ENCODE measurements at places on chromosomes 3 and 15.

- DNase-seq, result no peak
Measured at GRCh38 chr15:44554934-44555723, 18.2 kb downstream of the EIF3J start.

DNA sequence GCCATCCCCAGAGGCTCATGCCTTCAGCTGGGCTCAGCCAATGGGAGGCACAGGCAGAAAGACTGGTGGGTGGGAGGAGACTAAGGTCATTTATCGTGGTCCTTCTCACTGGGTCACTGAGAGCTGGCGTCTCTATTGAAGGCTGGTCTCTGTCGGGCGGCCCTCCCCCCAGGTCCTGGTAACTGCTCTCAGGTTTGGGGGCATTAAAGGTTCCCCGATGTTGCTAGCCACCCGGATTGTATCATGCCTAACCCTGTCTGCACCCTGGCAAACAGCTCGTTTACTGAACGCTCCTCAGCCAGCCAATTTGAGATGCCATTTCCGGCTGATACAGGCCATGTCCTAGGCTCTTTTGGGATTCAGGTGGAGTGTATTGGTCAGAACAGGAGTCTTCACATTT lies 10.5 kb downstream of the SELENOS start:
- DNase-seq, result no peak

- no peak for DNase-seq
Measured at GRCh38 chr3:30333903-30334302, 272.5 kb upstream of the TGFBR2 start.

- DNase-seq, result no peak
Measured at GRCh38 chr15:81372575-81372974, 1.4 kb downstream of the TMC3 start.

All from Peyer's patch (tissue), 4 donors.